ENCODE measurements at places on chromosomes 2 and 18.

DNA sequence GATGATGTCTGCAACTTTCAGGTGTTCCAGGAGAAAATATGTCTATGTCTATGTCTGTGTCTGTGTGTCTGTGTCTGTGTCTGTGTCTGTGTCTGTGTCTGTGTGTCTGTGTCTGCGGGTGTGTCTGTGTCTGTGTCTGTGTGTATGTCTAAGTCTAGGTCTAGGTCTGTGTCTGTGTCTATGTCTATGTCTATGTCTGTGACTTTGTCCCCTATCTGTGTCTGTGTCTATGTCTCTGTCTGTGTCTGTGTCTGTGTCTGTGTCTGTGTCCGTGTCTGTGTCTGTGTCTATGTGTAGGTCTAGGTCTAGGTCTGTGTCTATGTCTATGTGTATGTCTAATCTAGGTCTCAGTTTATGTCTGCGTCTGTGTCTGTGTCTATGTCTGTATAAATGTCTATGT, 10.5 kb downstream of the IL1R2 start:
- DNase-seq: no peak

DNA sequence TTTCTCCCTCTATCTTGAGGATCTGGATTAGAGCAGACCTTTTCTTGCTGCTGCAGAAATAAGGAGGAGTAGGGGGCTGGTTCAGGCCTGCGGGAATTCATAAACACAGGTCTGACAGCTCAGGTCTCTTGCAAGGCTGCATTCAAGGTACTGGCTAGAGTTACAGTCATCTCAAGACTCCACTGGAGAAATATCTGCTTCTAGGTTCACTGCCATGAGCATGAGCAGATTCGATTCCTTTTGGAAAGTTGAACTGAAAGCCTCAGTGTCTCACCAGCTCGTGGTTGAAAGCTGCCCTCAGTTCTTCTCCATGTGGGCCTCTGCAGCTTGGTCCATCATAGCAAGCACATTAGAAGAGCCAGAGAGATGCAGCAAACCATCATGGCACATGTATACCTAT, 124.4 kb upstream of the SETBP1 start:
- no peak for DNase-seq

- no peak for DNase-seq
Observed at GRCh38 chr2:111222204-111222866, 101.6 kb downstream of the BCL2L11 start.

DNA sequence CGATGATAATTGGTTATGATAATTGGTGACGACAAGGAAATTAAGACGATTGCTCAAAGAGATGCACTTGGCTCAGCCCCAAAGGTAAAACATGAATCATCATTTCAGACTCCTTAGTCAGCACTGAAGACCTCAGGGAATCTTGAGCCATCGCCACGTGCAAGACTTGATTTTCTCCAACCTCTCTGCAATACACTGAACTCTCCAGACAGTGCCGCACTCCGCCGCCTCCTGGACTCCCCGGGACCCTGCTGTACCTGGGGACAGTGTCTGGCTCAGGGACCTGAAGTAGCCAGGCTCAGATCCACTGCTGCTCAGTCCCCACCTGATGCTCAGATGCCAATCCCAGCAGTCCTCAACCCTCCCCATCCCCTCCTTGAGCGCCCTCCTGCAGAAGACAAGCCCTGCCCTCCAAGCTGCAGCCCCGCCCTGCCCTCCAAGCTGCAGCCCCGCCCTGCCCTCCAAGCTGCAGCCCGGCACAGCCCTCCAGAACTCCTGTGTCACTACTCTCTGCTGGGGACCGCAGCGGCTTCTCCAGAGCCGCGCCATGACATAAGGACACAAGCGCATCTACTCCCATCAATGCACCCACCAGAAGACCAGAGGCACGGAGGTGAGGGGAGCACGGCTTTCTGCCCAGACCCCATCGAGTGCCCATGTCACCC, 1.1 kb downstream of the TMEM18 start:
- DNase-seq: no peak

GRCh38 chr18:36365836-36366775, 68.6 kb downstream of the FHOD3 start:
- DNase-seq: no peak

DNA sequence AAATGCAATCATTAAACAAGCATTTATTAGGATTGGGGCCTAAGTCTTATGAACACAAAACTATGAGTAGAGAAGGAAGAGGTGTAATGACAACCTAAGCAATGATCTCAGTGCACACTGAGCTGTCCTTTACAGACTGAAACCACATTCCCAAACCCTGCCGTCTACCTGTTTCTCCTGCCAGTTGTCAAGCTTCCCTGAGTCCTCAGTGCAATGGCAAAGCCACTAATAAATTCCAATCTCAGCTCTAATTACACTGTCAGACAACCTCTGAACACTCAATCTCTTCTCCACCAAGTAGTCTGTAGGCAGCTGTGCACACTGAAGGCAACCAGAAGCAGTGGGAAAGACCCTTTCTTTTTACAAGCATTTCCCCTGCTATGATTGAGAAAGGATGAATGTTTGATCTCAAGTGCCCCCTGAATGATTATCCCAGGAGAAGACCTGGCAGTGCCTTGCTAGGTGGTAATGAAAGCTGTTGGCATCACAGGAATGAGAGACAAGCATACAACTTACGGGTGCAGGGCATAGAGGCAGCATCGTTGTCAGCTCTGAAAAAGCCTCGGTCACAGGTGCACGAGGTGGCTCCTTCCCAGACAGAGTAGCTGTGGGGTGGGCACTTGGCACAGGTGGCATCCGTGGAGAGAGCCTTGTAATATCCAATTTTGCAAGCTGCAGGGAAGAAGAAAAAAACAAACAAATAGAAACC, 71.4 kb downstream of the EPHA4 start:
- DNase-seq: no peak

GRCh38 chr2:43050866-43051265, 175.5 kb downstream of the ZFP36L2 start:
- no peak for DNase-seq

DNA sequence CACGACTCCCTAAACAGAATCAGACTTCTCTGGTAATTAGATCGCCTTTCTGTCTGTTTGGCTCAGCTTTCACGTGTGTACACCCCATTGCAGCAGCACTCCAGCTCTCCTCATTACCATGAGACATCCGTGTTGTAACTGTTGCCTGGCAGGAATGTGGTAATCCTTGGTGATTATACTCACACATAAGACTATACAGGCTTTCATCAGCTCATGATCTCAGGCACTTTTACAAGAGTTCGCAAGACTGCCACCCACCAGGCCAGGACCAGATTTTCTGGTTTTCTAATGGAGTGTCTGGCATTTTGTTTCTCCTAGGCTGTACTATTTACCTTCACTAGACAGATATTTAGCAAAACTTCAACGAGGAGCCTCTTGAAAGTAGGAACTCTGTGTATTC, 50.2 kb downstream of the ACVR1 start:
- no peak for DNase-seq

GRCh38 chr2:237177986-237178385, 92.3 kb downstream of the COPS8 start:
- DNase-seq: no peak

DNA sequence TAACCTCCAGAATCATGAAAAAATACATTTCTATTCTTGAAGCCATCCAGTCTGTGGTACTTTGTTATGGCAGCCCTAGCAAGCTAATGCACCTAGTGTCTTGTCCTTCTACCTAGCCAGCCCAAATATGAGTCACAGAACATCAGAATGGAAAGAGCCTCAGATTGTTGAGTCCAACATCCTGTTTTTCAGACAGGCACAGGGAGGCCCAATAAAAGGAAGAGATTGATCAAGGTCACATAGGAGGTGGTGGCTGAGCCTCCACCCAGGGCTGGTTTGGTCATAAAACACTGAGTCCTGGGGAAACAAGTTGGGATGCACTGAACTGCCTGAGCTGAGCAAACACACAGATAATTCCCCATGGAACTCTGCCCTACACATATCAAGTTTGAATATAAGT, 195.5 kb downstream of the TTC32 start:
- no peak for DNase-seq

Measured in stimulated activated CD8-positive, alpha-beta memory T cell treated with anti-CD3 and anti-CD28 coated beads, Interleukin-15, amount 100 ng/mL, for 4 hours (primary cell).